ENCODE measurements at places on chromosomes 6 and 20.

DNA sequence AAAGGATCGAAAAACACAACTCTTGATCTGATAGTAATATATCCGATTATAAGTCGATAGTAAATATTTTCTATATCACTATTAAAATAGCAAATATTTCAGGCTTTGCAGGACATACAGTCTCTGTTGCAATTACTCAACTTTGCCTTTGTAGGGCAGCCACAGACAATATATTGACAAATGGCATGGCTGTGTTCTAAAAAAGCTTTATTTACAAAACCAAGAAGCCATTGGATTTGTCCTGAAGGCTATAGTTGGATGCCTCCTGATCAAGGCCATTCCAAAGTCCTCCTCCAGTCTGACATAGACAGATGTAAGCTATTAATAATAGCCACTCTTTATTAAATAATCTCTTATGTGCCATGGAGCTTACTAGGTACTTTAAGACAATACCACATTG is 5.9 kb downstream of the OCSTAMP start:
- DNase-seq: no peak

DNA sequence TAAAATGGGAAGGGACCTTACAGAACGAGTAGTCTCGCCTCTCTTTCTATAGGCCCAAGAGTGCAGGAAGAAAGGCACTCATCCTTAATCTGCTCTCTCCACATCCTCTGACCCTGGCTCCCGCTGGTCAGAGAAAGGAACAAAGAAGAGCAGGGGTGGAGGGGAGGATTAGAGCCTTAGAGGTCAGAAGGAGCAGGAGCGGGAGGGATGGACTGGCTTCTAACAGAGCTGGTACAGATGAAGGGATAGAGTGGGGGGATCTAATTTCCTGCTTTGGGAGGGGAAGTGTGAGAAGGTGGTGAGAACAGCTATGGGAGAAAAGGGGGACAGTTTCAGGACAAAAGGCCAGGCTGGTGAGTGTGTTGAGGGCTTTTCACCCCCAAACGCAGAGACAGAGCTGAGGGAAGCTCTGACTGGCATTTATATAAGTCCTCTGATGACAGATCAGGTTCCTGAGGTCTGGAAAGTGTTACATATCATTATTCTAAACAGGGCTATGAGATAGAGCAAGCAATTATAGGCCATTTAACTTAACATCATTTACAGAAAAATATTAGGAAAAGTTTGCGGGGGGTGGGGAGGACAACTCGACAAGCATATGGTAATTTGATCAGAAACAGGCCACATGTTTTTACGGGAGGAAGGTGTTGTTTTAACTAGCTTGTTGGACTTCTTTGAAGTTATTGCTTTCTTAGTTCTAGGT is 111.1 kb downstream of the FOXC1 start:
- DNase-seq: no peak

GRCh38 chr20:47962286-47962963 is 177.1 kb upstream of the SULF2 start:
- no peak for DNase-seq

GRCh38 chr20:46073024-46073423 is 16.7 kb downstream of the NCOA5 start:
- no peak for DNase-seq

- no peak for DNase-seq
Measured at GRCh38 chr6:134714679-134715078, 235.2 kb downstream of the ALDH8A1 start.

GRCh38 chr20:42949950-42950349 is 239.8 kb downstream of the PTPRT start:
- DNase-seq: no peak
